ENCODE measurements at places on chromosomes 1 and 21. TPM values are rescaled to one million over a fixed set of nuclear protein-coding genes. Genes with fewer than 3 reads are reported as not detected.

Gene KIAA1614
- polyA plus RNA-seq = 1.1 TPM

Gene PTAFR
- polyA plus RNA-seq = 0.49 TPM

Gene KLF17
- polyA plus RNA-seq = not detected

Gene PLA2G2D
- not detected for polyA plus RNA-seq

Gene FCRLA
- polyA plus RNA-seq = 0.24 TPM

Gene SLC22A15
- 2.7 TPM for polyA plus RNA-seq

Gene LIN28A
- polyA plus RNA-seq = 648 TPM

Gene MSTO1
- 43.5 TPM for polyA plus RNA-seq

Gene DEGS1
- polyA plus RNA-seq = 45.7 TPM

Gene SPRR2A
- polyA plus RNA-seq = 0.43 TPM

Gene SHE
- 0.23 TPM for polyA plus RNA-seq

Gene AUNIP
- 21.9 TPM for polyA plus RNA-seq

Gene MNDA
- not detected for polyA plus RNA-seq

Gene C1orf185
- polyA plus RNA-seq = not detected

Gene PLCH2
- polyA plus RNA-seq = 0.07 TPM

Gene S100A10
- polyA plus RNA-seq = 677 TPM

Gene PODN
- 0.16 TPM for polyA plus RNA-seq

Gene OR2L5
- polyA plus RNA-seq = not detected

Gene NCMAP
- polyA plus RNA-seq = 0.12 TPM

Gene PFKFB2
- 3.8 TPM for polyA plus RNA-seq

Gene NBPF4
- not detected for polyA plus RNA-seq

Gene PRAMEF8
- polyA plus RNA-seq = not detected

Gene ADAM30
- not detected for polyA plus RNA-seq

Gene LYPD8
- not detected for polyA plus RNA-seq

Gene PAPPA2
- polyA plus RNA-seq = 1.3 TPM

Gene TRIM17
- polyA plus RNA-seq = 1.4 TPM

Gene CRB1
- polyA plus RNA-seq = 0.27 TPM

Gene HAO2
- not detected for polyA plus RNA-seq

Gene CFHR1
- not detected for polyA plus RNA-seq

Gene LHX8
- polyA plus RNA-seq = 0.77 TPM

Gene DIRAS3
- polyA plus RNA-seq = 0.40 TPM

Gene COX20
- polyA plus RNA-seq = 187 TPM

Gene MTMR11
- polyA plus RNA-seq = 3.6 TPM

Gene DHX9
- polyA plus RNA-seq = 127 TPM

Gene GLMP
- 33.6 TPM for polyA plus RNA-seq

Gene ACOT7
- 169 TPM for polyA plus RNA-seq

Gene IFI44
- polyA plus RNA-seq = not detected

Gene KLHL17
- polyA plus RNA-seq = 17.8 TPM

Gene UCHL5
- polyA plus RNA-seq = 60.2 TPM

Gene S100A1
- polyA plus RNA-seq = 0.13 TPM

Gene AZIN2
- 0.37 TPM for polyA plus RNA-seq

Gene SPRR2E
- polyA plus RNA-seq = not detected

Gene LRRC8B
- 7.5 TPM for polyA plus RNA-seq

Gene LCE1F
- not detected for polyA plus RNA-seq

Gene MCOLN2
- polyA plus RNA-seq = 2.2 TPM

Gene CNN3
- polyA plus RNA-seq = 312 TPM

Gene SEMA6C
- 8.5 TPM for polyA plus RNA-seq

Gene CDK18
- polyA plus RNA-seq = 17.3 TPM

Gene OLFML3
- polyA plus RNA-seq = 44.7 TPM

Gene RGS1
- polyA plus RNA-seq = not detected

Gene IVL
- polyA plus RNA-seq = not detected

Gene PKP1
- 0.19 TPM for polyA plus RNA-seq

Gene GBP6
- polyA plus RNA-seq = not detected

Gene DNAJC6
- polyA plus RNA-seq = 2.4 TPM

Gene NRDC
- polyA plus RNA-seq = 198 TPM

Gene TNFRSF18
- 0.56 TPM for polyA plus RNA-seq

Gene SLAMF8
- polyA plus RNA-seq = not detected
